ENCODE measurements at places on chromosomes 5 and 9.

GRCh38 chr5:57692582-57693487 lies 210.2 kb upstream of the ACTBL2 start:
- DNase-seq, result peak; percentile 29

DNA sequence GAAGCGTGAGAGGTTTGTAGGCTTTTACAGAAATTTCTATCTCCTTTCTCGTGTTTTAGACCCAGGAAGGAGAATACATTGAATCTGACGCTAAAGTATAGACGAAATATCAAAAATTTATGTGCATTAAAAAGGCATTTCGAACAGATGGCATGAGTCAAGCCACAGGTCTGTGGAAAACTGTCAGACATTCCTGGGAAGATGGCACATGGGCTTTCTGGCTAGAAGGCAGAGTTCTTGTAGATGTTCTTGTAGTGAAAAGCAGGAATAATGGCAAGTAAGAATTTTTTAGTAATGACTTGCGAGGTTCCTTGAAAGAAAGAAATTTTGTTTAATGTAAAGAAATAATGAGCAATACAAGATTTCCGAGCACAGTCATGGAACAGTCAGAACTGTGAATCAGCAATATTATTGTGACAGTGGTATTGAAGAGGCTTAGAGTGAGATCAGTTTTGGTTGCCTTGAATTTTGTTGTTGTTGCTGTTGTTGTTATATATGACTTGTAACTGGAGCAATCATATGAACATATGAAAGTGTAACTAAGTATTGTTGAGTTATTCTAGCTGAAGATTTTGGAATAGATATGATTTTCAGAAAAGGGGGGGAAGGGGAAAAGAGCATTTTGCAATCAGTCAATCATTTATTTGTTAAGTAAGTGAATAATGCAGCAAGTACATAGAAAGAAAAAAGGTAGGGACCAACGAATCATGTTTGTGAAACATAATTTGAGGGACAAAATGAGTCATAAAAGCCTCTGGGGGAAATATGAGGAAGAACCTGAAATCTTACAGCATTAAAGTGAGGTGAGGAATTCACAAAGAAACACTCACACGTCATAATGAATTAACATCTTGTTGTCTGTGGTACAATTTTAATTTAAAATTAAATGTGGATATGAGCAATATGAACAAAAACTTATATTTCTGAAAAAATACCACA lies 339.0 kb upstream of the CTNND2 start:
- no peak for DNase-seq

GRCh38 chr5:32536246-32536645 lies 49.1 kb upstream of the SUB1 start:
- DNase-seq, result no peak

DNA sequence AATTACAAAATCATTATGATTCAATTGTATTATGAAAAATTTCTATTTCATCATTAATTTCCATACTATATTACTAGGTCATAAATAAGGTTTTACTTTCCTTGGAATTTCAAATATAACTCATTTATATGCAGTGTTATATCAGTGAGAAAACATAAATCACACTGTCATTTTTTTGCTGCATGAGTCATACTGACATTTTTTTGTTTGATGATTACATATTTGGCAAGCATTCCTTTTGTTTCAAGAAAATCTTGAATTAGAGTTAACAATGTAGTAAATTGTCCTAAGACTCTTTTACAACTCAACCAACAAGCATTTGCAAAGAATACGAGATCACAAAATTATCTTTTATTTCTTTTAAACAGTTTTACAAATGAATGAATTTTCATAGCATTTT lies 298.4 kb upstream of the SEMA6A start:
- DNase-seq, result no peak

DNA sequence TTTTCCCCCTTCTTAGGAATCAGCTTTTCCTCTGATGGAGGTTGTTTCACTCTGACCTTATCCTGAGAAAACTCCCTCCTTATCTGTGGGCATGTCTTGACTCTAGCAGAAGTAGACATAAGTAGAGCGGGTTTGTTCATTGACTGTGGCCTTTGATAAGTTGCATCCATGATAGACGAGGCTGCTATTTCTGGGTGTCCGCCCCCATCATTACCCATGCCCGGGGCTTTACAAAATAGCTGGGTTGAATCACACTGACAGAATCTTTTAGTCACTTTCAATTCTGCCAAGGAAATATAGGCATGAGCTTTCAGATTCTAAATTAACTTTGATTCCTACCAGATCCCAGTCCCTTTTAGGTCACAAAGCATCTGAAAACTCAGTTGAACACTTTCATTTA lies 223.8 kb downstream of the SEC61B start:
- DNase-seq, result no peak

DNA sequence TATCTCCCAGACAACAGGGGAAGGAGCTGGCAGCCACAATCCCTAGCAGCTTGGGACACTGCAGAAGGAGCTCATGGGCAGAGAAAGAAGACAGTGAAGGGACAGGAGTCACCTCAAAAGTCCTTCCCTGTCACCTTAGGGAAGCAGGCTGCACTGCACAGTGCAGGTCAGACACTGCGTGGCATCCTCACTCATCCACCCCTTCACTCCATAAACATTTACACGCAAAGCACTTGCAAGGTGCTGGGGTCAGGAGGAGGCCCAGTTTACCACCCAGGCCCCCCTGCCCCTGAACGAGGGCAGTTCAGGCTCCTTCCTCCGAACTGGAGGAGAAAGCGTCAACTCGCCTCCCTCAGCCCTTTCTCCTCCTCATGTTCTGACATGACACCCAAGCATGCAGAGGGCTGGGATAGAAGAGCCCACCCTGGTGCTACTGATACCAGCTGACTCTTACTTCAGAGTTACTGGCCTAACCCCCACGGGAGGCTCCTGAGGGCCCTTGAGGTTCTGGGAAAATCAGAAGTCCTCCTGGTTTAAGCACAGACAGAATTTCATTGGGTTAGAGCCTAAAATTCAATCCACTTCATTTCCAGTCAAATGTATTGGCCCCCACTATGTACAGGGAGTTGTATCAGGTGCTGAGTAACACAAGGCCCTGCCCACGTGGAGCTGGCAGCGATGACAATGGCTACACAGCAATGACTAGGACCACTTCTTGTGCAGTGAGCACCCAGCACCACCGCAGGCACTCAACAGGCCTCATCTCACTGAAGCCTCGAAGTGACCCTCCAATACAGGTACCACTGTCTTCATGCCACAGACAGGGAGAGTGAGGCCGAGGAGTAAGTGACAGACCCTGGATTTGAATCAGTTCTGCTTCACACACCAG lies 70.4 kb downstream of the RAPGEF1 start:
- peak; percentile 64 for DNase-seq

- DNase-seq, result no peak
These were observed 61.6 kb downstream of the C9orf152 start for GRCh38 chr9:110146373-110146772.

DNA sequence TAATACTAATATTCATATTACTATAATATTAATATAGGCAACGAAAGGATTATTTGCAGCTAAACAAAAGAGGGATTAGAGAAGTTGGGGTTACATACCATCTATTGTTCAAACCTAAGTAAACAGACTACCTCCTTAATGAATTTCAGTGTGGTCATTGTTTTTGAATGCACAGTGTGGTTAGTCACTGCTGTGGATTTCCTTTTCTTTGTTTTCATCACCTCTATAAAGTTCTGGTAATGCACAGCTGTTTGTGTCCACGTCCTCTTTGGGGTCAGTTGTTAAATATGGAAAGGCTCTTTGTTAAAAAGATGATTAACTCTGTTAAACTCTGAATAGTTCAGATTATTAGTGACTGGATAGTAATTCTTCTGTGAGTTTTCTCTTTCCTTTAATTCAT lies 233.6 kb downstream of the MAST4 start:
- no peak for DNase-seq

DNA sequence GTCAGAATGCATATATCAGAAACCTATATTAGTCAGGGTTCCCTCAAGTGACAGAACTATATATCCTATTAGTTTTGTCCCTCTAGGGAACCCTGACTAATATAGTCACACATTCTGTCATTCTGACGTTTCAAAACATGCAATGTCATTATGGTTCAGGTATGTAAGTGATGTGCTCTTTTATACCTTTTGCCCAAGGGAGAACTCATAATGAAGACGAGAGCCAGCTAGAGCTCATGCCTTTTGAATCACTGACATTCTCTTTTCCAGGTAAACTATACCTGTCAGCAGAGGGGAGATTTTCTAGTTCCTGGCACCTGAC lies 576.7 kb downstream of the LRRC70 start:
- no peak for DNase-seq

GRCh38 chr5:6736524-6737042 lies 23.4 kb downstream of the TENT4A start:
- no peak for DNase-seq
